Stimulated activated CD4-positive, alpha-beta T cell treated with anti-CD3 and anti-CD28 coated beads, Interleukin-12 subunit alpha, Interleukin-12 subunit beta, amount 100 ng/mL, for 24 hours (primary cell): ENCODE measurements at places on chromosomes 4 and X.

DNA sequence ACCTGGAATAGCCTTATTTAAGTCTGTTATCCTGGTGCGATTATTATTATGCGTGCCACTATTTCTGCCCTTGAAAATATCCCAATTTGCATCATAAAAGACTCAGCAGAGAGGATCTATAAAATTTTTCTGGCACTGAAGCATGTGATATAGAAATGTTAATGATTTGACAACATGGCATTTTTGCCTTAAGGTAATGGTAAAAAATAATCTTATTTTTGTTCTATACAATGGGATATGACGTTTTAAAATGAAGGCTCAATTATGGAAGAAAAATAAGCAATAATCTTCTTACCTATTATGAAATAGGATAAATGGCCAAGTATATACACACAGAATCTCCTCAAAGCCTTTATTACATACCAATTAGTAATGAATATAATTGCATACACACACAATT lies 113.5 kb downstream of the PDGFC start:
- DNase-seq, result no peak

- DNase-seq, result no peak
Measured at GRCh38 chr4:3257556-3258482, 8.9 kb downstream of the MSANTD1 start.

- no peak for DNase-seq
Measured at GRCh38 chr4:182062936-182063335, 180.3 kb upstream of the TENM3 start.

- DNase-seq, result no peak
Measured at GRCh38 chr4:26289401-26289800, 31.4 kb upstream of the RBPJ start.

- no peak for DNase-seq
Measured at GRCh38 chr4:69104719-69105275, 8.5 kb downstream of the UGT2B7 start.

DNA sequence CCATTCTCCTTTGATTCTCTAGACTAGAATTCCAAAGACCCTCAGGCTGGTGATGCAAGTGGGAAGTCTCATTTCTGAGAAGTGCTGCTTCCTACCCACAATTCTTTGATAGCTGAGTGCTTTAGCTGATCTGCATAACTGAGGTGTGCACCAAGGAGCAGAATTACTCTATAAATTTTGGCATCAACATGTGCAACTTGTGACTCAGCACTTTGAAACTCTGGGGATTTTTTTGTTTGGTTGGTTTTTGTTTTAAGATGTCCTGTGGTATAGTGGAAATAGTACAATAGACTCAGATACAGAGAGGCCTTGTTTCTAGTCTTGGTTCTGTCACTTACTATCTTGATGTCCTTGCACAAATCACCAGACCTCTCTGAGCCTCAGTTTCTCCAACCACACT lies 148.4 kb downstream of the AR start:
- no peak for DNase-seq

- no peak for DNase-seq
Measured at GRCh38 chr4:99629962-99630554, 27.6 kb downstream of the C4orf54 start.

DNA sequence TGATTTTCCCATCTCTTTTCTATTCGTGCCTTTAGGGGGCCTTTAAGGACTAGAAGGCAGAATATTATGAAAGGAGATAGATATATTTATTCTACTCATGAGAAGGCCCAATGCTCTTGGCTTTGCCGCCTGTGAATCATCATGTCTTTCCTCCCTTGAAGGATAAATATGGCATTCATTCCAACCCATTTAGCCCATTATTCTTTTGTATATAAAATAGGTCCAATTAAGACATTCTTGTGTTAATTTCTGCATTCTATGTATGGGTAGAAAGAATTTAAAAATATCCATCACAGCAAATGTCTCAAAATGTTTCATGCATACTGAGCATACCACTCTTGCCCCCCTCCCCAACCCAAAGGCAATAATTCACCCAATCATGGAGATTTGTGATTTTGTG lies 115.1 kb downstream of the AFF2 start:
- no peak for DNase-seq

GRCh38 chr4:113303315-113303714 lies 253.9 kb downstream of the ANK2 start:
- DNase-seq, result no peak

- no peak for DNase-seq
Measured at GRCh38 chr4:172978848-172979247, 189.8 kb upstream of the GALNT7 start.

- no peak for DNase-seq
Measured at GRCh38 chr4:2451036-2451520, 17.8 kb upstream of the RNF4 start.

DNA sequence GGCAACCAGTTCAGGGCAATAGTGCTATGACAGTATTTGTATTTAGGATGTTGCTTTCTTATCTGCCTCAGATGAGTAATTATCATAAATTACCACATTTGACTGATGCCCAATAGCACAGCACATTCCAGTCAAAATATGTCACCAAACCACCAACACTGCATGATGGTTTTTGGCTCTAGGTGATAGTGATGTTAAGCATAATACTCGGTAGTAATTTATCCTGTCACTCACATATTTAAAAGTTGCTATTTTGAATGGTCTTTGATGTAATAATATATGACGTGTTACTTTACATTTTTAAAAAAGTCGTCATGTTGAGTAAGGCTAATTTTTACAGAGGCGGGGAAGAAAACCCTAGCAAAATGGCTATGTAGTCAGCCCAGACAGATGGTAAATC lies 42.5 kb downstream of the UNC5C start:
- DNase-seq, result no peak

GRCh38 chr4:133484287-133484686 lies 335.2 kb downstream of the PCDH10 start:
- no peak for DNase-seq

DNA sequence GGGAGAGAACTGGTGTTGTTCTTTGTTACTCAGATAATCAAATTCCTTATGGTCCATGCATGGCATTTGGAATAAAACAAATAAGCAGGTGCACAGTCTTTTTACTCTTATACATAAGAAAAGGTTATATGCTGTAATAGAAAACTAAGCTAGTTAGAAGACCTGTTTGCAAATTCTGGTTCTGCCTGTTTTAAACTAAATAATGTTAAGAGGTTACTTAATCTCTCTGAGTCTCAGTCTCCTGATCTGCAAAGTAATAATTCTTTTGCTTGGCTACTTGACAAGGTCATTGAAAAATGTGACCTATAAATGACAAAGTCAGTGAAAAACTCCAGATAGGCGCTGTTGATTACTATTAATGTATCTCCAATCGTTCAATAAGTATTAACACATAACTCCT lies 42.5 kb upstream of the ANXA3 start:
- no peak for DNase-seq

DNA sequence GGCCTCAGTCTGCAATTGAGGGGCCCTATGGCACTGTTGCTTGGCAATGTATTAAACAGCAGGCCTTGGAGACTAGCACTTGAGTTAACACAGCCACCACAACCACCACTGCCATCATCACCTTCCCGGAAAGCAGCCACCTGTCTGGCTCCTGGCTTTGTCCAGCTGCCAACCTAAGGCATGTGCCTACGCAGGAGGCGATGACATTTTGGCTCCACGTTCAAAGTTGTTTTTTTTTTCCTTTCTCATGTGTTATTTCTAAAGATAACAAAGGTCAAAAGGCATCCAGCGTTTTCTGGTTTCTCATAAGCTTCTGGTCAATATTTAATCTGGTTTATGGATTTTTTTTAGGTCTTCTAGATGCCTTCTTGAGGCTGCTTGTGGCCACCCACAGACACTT lies 7.5 kb downstream of the CLDN2 start:
- DNase-seq, result no peak

- DNase-seq, result no peak
Measured at GRCh38 chr4:3215256-3215655, 33.7 kb upstream of the MSANTD1 start.

- DNase-seq, result no peak
Measured at GRCh38 chrX:13965531-13965930, 64.2 kb downstream of the GEMIN8 start.

GRCh38 chr4:109648266-109648996 lies 54.8 kb downstream of the CASP6 start:
- DNase-seq, result no peak

GRCh38 chr4:152206646-152207377 lies 329.1 kb downstream of the FBXW7 start:
- no peak for DNase-seq

GRCh38 chrX:42398967-42399631 lies 378.9 kb downstream of the PPP1R2C start:
- DNase-seq, result no peak

- no peak for DNase-seq
Measured at GRCh38 chrX:155108427-155108826, 37.1 kb downstream of the BRCC3 start.

DNA sequence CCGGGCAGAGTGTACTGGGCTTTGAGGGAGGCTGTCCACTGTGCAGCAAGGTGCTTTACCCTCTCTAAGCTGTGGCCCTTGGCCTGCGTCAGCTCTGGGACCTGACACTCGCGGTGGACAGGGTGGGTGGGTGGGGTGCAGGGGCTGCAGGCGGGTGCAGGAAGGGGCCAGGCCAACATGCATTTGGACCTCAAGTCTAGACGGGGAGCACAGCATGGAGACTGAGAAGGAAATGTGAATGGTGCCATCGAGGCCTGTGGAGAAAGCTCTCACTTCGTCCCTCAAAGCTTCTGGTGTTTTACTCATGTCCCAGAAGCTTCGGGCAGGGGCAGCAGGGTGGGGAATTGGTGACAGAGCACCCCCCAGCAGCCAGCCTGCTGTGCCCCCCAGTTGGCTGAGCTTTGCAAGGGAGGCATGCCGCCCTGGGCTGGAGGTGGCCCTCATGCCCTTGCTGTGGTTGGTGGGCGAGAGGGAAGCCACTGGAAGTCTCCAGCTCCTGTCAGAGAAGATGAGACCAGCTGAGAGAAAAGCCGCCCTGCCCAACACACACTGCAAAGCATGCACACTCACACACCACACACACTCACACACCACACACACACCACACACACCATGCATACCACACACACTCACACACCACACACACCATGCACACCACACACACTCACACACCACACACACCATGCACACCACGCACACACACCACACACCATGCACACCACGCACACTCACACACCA lies 12.3 kb downstream of the PNMA6E start:
- DNase-seq, result no peak

DNA sequence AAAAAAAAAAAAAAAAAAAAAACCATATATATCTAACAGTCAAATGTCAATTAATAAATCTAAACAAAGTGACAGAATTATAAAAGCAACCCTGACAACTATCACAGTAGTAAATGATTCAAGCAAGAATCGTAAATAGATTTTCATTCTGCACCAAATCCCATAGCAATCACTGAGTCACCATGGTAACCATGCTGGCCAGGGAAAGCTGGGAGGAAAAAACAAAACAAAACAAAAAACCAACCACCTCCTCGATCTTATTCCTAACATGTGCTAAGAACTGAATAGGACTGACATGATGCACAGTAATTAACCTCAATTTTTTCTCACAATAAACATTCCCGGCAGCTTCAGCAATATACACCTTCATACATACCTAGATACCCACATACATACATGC lies 30.6 kb upstream of the RAB40A start:
- DNase-seq, result no peak

DNA sequence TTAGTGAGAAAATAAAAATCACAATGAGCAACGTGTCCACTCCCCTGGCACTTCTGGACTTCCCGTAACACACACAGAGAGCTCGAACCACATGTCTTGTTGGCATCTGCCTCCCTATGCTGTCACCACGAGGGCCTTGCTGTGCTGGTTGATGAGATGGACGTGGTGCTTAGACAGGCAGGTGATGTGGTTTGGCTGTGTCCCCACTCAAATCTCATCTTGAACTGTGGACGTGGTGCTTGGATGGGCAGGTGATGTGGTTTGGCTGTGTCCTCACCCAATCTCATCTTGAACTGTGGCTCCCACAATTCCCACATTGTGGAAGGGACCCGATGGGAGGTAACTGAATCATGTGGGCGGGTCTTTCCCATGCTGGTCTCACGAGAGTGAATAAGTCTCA lies 40.0 kb downstream of the FGFRL1 start:
- DNase-seq, result no peak

DNA sequence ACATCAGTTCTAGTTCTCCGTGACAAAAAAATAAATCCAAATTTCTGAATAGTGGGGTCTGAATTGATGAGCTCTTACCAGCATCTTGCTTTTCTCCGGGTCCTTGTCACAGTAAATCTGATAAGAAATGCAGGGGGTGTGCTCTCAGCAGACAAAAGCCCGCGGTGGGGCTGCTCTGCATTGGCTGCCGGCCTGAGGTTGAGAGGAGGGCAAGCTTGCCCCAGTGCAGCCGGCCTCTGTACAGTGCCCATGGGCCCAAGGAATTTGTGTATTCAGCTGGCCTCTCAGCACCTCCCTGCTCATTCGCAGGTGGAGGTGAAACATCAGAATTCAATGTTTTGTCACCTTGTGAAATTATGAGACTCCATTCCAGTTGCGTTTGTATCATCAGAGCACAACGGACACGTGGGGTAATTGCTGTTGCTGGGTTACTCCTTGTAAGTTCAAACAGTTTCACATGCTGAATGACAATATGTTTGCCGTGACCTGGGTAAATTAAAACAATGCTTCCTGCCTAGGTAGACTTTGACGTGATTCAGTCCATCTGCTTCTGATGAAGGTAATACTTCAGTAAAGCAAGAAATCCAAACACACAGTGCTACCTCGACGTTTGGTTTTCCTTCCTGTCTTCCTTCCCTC lies 596.4 kb downstream of the MID1IP1 start:
- DNase-seq, result no peak

- DNase-seq, result no peak
Measured at GRCh38 chrX:54237014-54237413, 54.0 kb upstream of the FAM120C start.

- DNase-seq, result no peak
Measured at GRCh38 chr4:100826808-100827548, 309.2 kb upstream of the EMCN start.

GRCh38 chr4:9611101-9611500 lies 166.9 kb downstream of the DEFB131A start:
- DNase-seq, result no peak

DNA sequence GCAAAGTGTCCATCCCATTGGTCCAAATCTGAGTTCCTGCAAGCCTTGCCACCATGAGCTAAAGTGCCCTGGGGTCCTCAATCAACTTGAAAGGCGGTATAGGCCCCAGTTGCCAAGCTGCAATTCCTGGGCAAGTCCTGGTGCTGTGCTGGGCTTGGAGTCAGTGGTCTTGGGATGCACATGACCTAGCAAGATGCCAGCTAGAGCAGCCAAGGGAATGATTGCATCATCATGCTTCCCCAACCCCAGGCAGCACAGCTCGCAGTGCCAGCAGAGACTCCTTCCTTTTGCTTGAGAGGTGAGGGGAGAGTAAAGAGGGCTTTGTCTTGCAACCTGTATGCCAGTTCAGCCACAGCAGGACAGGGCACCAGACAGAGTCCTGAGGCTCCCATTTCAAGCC lies 50.5 kb downstream of the KCNIP4 start:
- no peak for DNase-seq

DNA sequence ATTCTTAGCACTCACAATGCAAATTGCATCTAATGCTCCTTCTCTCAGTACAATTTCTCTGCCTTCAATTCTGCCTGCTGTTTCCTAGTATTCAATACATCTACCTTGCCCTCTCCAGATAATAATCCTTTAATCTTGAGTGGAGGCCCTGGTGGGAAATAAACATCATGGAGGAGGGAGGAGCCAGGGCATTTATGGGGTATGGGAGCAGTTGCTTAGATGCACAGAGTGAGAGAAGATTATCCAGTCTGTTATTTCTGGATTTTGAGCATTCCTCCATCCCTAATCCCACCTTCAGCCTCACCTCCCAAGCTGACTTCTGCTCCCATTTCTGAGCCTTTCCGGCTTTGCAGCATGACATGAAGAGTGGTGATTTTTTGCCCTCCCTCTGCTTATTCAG lies 127.9 kb upstream of the PPP3CA start:
- no peak for DNase-seq

- DNase-seq, result no peak
Measured at GRCh38 chrX:16711893-16712547, 449 bp downstream of the CTPS2 start.
